ENCODE measurements at places on chromosomes 11 and 22.

DNA sequence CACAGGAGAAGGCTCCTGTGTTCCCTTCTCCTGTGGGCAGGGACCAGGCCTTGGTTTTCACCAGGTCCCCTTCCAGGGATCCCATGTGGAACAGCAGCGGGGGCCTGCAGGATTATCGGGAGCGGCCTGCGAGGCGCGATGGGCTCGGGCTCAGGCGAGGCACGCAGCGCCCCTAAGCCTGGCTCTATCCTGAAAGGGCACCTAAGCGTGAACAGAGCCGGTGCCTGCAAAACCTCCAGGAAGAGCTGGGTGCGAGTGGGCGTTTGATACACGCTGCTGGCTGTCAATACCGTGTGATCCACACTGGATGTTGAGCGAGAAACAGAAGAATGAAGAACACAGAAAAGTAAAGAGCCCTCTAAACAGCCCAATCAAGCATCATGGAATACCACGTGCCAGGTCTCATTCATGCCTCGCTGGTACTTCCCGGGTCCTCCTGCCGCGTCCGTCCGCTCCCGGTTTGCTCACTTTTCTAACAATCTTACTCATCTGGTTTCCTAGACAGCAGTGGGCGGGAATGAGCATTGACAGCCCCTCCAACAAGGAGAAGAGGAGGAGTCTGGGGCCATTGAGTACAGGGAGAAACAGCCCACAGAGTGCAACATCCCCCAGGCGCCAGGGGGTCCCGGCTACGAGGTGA, 12.5 kb downstream of the OSBPL5 start:
- no peak for DNase-seq

- DNase-seq, result no peak
Observed at GRCh38 chr11:98056945-98057344, 963.8 kb upstream of the CNTN5 start.

DNA sequence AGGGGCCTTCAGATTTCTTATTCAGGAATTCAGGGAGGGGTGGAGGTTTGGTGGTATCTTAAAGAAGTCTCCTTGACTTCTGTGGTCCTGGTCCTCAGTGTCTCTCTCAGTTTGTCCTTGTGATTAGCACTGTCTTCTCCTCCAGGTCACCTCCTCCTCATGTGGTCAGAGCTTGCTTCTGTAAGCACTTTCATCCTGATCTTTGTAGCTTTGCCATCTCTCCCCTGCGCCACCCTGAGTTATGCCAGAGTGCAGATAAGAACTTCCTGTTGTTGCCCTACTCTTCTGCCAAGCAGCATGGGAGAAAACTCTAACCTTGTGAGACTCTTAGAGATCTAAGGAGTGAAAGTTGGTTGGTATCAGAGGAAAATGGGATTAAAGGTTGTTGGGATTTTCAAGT, 30.9 kb downstream of the MICAL2 start:
- DNase-seq, result no peak

- DNase-seq, result no peak
Observed at GRCh38 chr11:134712228-134713145, 300.4 kb upstream of the B3GAT1 start.

DNA sequence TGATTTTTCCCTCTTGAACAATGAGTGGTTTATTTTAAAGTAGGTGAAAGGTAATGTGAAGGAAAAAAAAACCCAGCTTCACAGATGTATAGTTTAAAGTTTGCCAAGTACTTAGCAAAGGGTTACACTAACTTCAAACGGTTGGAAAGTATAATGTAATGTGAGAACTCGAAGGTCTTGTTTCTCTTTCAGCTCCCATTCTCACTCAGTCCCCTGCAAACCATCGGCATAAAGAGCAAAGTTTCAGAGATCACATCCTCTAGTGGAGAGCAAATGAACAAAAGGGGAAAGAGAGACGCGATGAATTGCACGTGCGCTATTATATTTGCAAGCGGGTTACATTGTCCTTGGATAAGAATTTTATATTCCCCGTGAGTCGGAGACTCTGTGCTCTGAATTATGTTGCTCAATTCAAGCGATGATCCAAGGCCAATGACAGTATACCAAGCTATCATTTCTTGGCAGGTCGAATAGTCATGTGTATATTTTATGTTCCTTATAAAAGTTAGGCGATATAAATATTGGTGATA, 37.6 kb upstream of the BIRC3 start:
- DNase-seq, result no peak

GRCh38 chr11:118434123-118434552, 2.2 kb upstream of the KMT2A start:
- DNase-seq, result no peak

DNA sequence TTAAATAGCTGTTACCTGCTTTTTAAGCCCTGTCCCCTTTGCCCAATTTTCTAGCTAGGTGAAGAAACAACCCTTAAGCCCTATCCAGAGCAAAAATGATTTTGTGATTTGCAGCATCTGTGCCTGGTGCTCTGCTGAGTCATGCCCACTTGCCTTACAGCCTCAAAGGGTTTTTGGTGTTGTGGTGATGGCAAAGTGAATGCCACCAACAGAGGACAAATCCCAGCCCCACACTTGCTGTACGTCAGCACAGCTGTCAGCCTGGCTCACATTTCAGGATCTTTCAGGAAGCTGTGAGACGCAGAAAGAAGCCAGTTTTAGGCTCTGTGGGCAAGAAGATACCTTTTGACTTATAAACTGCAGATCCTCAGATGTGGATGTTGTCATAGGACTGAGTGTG, 401.7 kb downstream of the TENM4 start:
- DNase-seq, result no peak

DNA sequence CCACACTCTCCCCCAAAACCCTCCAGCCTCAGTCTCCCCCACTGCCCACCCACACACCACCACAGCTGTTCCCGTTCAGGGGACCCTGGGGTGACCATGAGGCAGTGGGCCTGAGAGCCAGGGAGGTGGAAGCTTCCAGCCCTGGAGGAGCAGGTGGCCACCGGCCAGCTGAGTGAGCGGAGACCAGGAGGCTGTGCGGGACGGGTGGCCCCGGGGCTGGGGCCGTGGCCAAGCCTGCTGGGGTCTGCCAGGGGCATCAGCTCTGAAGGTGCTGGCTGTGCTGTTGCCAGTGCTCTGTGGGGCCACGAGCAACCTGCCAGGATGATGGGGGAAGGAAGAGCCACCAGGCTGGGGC, 26.0 kb downstream of the OSBPL5 start:
- DNase-seq, result no peak
